NCI-H1930 (cell line): ENCODE measurements at places on chromosomes 6 and 20.
A peak's percentile ranks its signal among the peaks of the same experiment; 100 is the strongest.

DNA sequence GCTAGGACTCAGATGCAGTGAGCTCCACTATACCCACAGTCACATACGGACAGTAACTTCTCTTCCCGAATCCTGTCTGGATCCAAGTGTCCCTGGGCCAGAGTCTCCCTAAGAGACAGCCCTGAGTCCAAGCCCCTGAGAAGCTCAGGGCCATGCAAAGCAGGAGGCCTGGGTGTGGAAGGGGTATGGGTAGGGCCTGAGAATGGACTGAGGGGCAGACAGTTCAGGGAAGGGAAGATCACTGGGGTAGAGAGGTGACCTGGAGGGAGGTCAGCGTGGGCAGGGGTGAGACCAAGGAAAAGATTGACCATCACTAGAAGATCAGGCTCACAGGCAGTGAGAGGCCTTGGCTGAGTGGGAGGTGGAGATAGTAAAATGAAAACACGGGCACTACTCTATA lies 8.8 kb downstream of the RPS6KA2 start:
- no peak for DNase-seq

DNA sequence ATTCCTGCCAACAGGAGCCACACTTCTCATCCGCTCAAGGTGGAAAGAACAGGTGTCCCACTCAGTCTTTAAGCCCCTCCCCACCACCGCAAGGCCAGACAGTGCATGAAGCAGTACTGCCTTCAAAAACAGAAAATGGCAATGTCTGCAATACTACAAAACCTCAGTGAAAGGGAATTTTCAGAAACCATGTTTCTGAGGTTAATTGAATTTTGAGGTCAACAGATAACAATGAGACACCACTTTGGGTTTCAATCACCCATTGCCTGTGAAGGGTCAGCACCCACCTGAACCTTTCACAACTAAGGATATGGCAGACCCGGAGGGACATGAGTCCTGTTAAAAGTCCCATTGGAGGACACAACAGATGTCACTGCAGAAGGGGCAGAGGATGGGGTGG lies 13.0 kb downstream of the ZC3H12D start:
- no peak for DNase-seq

GRCh38 chr6:97306544-97307320 lies 23.7 kb upstream of the MMS22L start:
- no peak for DNase-seq

DNA sequence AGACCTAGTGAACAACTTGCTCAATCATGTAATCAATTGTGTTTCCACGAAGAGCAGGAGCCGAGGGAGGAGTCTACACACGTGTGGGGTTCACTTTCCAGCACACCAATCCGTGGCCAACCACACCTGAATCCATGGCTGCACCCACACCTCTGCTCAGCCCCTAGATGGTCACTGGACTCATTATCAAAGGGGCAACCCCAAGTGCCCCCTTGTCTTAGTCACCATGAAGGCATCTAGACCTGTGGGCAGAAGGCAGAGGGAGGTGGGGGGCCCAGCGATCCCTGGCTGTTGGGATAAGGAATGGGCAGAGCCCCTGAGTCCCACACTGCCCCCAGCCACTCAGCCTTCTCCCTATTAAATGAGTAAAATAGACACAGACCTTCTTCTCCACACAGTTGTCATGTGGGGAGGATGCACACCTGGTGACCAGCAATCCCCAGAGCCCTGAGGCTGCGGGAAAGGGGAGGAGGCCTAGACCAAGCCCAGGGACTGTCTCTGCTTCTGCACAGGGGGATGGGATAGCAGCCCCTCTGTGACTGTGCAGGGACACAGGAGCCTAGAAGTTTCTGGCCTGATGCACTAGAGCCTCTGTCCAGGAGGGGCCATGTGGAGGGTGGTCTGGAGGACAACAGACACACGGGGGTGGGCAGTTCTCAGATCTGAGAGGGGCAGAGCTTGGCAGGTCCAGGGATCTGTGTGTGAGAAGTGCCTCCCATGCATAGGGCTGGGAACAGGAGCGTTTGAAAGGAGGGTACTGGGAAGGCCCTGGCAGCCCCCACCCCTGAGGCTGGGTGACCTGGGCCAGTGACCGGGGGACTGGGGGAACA lies 1.9 kb upstream of the RAET1L start:
- no peak for DNase-seq

GRCh38 chr6:1809291-1809988 lies 199.7 kb downstream of the FOXC1 start:
- DNase-seq = no peak

GRCh38 chr6:154705471-154706113 lies 27.6 kb upstream of the SCAF8 start:
- no peak for DNase-seq

DNA sequence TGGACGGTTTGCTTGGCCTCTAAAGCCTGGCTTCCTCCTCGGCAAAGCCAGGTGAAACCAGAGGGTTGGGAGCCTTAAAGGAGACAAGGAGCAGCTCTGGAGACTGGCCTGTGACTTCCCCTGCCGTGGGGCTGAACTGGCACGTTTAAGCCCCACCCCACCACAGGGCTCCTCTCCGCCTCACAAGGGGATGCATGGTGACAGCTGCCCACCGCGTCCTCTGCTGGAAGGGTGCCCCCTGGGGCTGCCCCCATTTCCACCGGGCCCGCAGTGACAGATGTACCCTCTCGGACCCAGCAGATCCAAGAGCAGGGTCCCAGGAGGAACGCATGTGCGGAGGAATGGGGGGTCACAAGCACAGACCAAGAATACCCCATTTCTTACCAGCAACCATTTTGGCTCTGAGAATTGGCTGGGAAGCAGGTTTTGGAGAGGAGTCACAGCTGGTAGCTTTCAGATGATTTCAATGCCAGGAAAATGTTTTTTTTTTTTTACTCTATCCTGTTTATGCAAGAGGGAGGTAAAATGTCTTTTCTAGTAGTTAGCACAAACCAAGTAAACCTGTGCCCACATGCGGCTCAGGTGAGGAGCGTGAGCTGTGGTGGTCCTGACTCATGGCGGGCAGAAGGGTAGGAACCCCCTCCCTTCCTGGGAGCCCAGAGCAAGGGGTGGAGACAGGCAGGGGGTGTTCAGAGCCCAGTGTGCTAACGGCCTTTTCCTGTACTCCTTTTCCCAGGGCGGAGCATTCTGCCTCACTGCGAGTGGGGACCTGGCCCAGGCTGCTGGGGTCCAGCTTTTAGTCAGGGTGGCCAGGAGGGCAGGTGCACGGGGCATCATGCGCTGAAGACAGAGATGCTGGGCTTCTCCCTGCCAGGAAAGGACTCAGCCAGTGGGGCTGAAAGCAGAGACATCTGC lies 33.0 kb downstream of the FRMD1 start:
- no peak for DNase-seq

GRCh38 chr6:83633609-83634008 lies 75.3 kb downstream of the SNAP91 start:
- DNase-seq = no peak

- no peak for DNase-seq
These were observed 112.2 kb upstream of the FOXO3 start for GRCh38 chr6:108448481-108448880.

DNA sequence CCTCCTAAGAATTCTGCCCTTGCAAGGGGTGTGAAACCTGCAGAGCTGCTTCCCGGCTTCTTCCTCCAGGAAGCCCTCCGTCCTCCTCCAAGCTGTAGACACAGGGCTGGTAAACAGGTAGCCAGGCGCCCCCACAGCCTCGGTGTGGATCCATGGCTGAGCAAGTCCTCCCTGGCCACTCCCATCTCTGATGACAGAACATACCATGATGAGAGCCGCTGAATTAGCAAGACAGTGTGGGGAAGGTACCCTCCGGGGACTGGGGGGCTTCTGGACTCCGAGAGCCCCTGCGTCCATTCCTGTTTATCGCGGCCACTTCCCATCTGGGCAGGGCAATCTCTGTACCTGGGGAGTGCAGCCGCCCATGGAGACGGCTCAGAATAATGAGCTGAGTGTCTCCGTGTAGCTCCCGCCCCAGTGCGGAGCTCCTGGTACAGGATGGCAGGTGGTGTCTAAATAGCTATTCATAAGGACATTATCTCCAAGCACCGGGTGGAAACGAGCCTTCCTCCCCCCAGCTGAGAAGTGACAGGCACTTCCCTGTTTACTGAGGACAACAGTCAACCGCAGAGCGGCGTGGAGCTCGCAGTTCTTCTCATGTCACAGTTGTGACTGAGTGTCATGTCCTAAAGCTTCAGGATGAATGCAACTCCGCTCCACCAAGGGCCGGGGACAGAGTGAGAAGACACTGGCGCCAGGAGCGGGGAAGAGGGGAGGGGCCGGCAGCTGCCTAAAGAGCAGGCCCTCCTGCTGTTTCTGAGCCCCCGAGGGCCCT lies 22.7 kb upstream of the NTSR1 start:
- DNase-seq = peak; percentile 71

DNA sequence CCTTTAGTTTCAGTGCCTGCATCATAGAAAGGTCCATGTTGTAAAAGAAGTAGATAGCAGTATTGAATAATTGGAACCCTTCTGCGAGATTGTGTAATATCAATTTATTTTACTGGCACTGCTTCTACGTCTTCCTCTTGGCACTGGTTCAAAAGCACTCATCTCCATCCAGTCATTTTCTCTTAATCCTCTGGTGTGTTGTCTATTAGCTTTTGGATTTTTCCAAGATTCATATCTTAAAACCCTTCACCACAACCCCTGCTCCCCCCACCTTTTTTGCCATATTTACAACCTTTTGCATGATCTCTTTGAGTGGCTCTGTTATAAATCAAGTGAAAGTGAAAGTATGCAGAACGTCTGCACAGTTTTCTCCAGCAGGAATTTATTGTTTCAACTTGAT lies 76.6 kb upstream of the HSF2 start:
- no peak for DNase-seq

DNA sequence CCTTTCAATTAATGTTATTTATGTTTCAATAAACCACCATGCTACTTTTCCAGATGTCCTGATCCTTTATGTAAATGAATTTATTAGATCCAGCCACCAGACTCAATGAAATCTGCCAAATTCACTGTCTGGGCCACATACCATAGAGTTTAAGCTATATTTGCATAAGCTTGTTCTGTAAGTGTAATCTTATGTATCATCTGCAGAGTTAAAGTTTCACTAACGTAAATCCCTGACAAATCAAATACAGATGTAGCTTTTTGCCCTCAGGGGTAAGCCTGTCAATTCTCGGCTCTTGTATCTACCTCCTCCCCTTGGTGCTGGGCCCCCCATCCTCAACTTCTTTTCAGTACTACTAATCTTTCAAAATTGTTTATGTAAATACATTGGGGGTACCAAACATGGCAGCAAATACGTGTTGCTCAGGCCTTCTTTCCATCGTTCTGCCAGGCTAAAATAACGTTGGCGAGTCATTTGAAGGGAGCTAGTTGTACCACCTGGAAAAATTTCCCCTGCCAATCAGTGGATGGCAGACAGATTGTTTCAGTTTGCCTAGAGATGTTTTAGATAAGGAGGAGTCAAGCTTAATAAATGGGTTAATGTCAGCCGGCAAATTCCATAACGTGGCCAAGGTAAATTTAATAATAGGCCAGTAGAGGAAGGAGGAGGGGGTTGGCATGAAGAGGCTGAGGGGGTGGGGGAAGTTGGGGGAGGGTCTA lies 79.6 kb downstream of the RPS12 start:
- DNase-seq = no peak

- DNase-seq = no peak
These were observed 310.2 kb downstream of the TSHZ2 start for GRCh38 chr20:53282217-53282955.

DNA sequence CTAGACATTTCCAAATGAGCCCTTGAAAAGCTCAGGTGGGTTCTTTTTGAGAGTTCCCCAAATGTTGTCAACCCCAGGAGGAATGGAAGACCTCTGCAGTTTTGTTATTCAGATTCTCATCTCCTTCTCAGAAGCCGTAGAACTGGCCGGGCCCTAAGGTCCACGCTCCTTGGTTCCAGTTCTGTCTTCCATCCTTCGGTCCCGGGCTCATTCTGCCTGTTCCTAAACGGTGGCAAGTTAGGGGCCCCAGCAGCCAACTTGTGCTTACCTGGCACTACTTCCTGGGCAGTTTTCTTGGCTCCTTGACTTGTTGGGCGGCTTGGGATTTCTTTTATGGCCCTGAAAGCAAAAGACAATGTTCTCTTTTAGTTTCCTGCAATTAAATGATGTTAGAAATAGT lies 6.4 kb downstream of the ESR1 start:
- no peak for DNase-seq

GRCh38 chr20:40979247-40979646 lies 49.4 kb upstream of the TOP1 start:
- no peak for DNase-seq

DNA sequence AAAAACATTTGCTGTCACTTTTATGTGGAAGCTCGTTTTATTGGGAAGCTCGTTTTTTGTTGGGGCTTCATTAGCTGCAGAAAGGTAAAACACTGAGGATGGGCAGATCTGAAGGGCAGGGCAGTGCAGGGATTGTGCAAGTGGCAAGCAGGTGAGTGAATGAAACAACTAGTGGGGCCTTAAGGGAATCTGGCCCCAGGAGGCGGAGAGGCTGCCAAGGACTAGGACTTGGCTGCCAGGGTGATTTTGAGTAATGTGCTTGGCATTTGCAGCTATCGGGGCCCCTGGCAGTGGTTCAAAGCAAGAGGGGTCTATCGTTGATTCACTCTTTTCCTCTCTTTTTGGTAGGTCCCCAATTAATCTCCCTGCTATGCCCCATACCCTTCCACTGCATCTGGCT lies 11.5 kb downstream of the IL22RA2 start:
- no peak for DNase-seq

GRCh38 chr6:34819571-34820480 lies 27.9 kb downstream of the BLTP3A start:
- DNase-seq = no peak

- DNase-seq = no peak
These were observed 140.3 kb downstream of the TBX18 start for GRCh38 chr6:84623956-84624680.

DNA sequence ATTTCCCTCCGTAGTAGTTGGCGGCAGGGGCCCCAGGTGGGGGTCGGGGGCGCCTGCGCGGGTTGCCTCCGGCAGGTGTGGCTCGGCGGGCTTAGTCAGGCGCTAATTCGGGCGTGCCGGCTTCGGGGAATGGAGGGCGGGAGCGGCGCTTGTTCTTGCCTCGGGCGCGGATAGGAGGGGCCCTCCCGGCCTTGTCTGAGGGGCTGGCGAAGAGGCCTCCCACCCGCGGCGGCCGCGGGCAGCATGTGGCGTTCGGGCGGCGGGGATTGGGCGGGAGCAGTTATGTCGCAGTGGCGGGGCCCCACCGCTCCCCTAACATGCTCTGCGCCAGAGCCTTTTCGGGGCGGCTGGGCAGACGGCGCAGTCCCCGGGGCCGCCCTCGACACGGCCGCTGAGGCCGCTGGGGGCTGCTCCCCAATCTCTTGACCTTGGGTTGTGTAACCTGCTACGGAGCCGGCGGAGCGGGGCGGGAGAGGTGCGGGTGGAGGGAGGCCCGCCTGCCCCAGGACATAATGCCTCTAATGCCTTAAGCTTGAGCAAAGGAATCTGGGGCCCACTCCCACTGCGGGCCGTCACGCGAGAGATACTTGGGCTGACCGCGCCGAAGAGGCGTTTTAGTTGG lies 1.1 kb downstream of the AMD1 start:
- DNase-seq = no peak

- DNase-seq = no peak
These were observed 9.7 kb upstream of the TBC1D7 start for GRCh38 chr6:13338038-13338437.

GRCh38 chr6:41894366-41895299 lies 542 bp downstream of the USP49 start:
- peak; percentile 85 for DNase-seq

- no peak for DNase-seq
These were observed 206.5 kb downstream of the SAMD5 start for GRCh38 chr6:147715035-147715434.

GRCh38 chr6:88120635-88121034 lies 45.5 kb downstream of the CNR1 start:
- DNase-seq = no peak
